ENCODE measurements at places on chromosomes 6 and 20. TPM values are rescaled to one million over a fixed set of nuclear protein-coding genes. Genes with fewer than 3 reads are reported as not detected.

DNA sequence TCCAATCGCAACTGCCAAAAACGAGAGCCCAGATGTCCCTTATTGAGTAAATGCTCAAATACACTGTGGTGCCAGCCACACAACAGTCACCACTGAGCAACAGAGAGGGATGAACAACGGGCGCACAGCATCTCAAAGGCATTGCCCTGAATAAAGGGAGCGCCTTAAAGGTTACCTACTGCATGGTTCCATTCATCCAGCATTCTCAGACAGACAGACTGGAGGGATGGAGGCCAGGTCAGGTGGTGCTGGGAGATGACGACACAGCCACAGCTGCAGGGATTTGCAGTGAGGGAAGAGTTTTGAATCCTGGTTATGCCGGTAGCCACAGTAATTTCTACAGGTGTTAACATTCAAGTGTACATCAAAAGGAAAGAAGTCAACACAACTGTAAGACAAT lies 615.5 kb upstream of the AGPAT4 start:
- H3K4me3 ChIP-seq = no peak overlapping the region
- H3K4me1 ChIP-seq = peaks cover 5% of the 10 kb centered on the region
- no peak for DNase-seq
- no peaks in the 10 kb centered on the region for H3K27me3 ChIP-seq
- H3K36me3 ChIP-seq = no peaks in the 10 kb centered on the region

- H3K36me3 ChIP-seq = no peaks in the 10 kb centered on the region
- no peak for DNase-seq
- H3K27ac ChIP-seq = no peak overlapping the region
- no peaks in the 10 kb centered on the region for H3K27me3 ChIP-seq
These were observed 167.1 kb downstream of the PTPRT start for GRCh38 chr20:43022568-43022967.

The MLIP gene
- polyA plus RNA-seq = 0.48 TPM

The ZNF165 gene
- 2.3 TPM for polyA plus RNA-seq

- H3K27ac ChIP-seq = no peak overlapping the region
- no peaks in the 10 kb centered on the region for H3K27me3 ChIP-seq
- no peaks in the 10 kb centered on the region for H3K36me3 ChIP-seq
- H3K4me3 ChIP-seq = no peak overlapping the region
These were observed 88.8 kb upstream of the HS3ST5 start for GRCh38 chr6:114431641-114432040.

- H3K4me1 ChIP-seq = no peaks in the 10 kb centered on the region
- H3K36me3 ChIP-seq = no peaks in the 10 kb centered on the region
- H3K27ac ChIP-seq = no peak overlapping the region
- DNase-seq = no peak
These were observed 488.5 kb upstream of the BTBD3 start for GRCh38 chr20:11429168-11429567.

The ADTRP gene
- polyA plus RNA-seq = 3.9 TPM

All from stomach (tissue), 19 donors.